Ovary (tissue), 10 donors: ENCODE measurements at places on chromosomes 2 and 18. TPM values are rescaled to one million over a fixed set of nuclear protein-coding genes. Genes with fewer than 3 reads are reported as not detected.

GRCh38 chr2:236623816-236624215 lies 54.2 kb downstream of the ACKR3 start:
- no peak for DNase-seq

GRCh38 chr2:27320958-27321543 lies 1.8 kb downstream of the MPV17 start:
- peak; percentile 64 for DNase-seq

- no peak for DNase-seq
Observed at GRCh38 chr2:212737392-212738172, 199.0 kb upstream of the ERBB4 start.

DNA sequence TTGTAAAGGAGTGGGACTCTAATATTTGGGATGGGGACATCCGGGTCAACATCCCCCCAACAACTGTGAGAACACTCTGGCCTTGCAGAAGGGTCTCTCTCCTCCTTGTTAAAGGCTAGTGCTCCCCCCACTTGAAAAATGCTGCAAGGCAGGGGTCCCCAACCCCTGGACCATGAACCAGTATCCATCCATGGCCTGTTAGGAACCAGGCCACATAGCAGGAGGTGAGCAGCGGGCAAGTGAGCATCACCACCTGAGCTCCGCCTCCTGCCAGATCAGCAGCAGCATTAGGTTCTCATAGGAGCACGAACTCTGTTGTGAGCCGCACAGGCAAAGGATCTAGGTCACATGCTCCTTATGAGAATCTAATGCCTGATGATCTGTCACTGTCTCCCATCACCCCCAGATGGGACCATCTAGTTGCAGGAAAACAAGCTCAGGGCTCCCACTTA lies 243.9 kb upstream of the ID2 start:
- no peak for DNase-seq

The ALK gene
- polyA plus RNA-seq: 0.07 TPM

The CD8B2 gene
- not detected for polyA plus RNA-seq
